ENCODE measurements at places on chromosomes 5 and 9.

- DNase-seq: peak; percentile 75
These were observed 32.1 kb downstream of the PTPA start for GRCh38 chr9:129143031-129143927.

DNA sequence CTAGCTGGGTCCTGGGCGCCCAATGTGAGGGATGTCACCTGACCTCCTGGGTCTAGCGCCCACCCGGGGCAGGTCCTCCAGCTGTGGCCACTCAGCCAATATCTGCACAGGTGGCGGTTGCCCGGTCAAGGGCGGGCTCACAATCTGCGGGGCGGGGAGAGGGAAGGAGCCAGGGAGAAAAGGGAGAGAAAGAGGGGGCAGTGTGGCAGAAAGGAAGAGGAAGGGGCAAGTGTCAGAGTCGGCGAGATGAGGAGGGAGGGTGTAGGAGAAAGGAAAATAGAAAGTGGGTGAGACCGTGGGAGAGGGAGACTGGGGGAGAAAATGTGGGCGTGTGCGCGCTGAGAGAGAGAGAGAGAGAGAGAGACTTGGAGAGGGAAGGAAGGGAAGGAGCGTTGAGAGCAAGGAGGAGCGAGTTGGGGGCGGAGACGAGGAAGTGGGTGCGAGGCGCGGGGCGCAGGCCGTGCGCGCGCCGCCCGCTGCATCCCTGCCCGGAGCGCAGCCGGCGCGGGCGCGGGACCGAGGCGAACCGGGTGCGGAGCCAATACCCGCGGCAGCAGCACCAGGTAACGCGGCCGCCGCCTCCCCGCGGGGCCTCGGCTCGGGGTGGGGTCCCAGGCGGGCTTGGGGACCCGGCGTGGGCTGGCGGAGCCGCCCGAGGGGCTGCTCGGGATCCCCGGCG, at the start of gene HRH2:
HRH2 (plus strand) TSS at position 479 of the 679 bp plus-strand sequence. CDS start 25,163 bp downstream, outside the sequence.
- peak; percentile 49 for DNase-seq

- no peak for DNase-seq
These were observed 409.2 kb upstream of the KLF4 start for GRCh38 chr9:107898761-107899160.

GRCh38 chr5:175285261-175285660, 158.7 kb downstream of the DRD1 start:
- no peak for DNase-seq

DNA sequence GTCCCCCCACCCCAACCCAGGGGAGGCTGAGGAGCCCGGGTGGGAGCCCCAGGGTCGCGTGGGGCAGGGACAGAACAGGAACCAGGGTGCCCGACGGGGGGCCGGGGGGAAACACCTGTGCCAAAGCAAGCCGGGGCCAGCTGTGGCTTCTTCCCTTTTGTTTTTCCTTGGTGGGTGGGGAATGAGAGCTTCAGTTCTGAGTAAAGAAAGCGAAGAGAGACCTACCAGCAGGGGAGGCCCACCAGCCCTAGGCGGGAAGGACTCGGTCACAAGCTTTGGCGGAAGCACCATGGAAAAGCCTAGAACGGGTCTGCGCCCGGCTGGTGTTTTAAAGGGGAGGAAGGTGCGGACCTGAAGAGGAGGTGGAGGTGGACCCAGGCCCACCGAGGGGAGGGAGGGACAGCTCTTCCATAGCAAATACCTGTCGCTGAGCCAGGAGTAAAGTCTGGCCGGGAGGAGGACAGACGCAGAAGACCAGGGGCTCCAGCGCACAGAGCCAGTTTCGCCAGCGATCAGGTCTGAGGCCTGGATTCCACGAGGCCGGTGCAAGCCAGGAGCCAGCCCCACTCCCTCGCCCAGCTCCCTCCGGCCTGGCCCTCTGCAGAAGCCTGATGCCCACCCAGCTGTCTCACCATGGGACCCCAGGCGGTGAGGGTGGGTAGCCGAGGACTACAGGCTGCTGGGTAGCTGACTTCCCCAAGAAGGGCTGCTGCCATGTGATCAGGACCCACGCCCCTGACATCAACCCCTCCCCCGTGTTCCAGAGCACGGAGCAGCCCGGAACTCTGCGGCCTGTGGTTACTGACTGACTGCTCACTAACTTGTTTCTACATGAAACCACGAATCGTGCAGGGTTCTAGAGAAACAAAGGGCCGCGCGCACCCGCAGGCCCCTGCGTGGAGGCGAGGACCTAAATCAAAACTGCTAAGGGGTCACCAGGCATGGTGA, 849 bp upstream of the MGAT1 start:
- DNase-seq: peak; percentile 87

- DNase-seq: no peak
These were observed 455.6 kb upstream of the CD180 start for GRCh38 chr5:67652201-67652600.

GRCh38 chr9:36912620-36913019, 121.4 kb downstream of the PAX5 start:
- DNase-seq: no peak

DNA sequence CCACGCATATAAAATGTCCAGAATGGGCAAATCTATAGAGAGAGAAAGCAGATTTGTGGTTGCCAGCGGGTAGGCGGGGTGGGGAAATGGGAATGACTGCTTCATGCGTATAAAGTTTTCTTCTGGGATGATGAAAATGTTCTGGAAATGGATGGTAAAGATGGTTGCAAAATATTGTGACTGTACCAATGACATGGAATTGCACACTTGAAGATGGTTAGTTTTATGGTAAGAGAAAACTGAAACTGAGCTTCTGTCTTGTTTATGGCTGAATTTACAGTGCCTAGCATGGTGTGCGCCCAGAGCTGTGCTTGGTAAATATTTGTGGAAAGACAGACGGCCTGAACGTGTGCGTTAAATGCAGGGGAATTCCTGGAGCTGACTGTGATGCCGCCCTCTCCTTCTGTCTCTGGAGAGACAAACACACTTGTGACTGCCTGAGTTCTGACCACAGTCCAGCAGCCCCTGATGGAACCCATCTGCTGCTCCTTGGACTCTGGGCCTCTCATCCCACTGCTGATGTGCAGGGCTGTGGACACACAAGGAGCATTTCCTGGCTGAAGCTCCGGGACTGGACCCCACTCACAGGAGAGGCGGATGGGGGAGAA, 8.6 kb upstream of the PTGES start:
- no peak for DNase-seq

DNA sequence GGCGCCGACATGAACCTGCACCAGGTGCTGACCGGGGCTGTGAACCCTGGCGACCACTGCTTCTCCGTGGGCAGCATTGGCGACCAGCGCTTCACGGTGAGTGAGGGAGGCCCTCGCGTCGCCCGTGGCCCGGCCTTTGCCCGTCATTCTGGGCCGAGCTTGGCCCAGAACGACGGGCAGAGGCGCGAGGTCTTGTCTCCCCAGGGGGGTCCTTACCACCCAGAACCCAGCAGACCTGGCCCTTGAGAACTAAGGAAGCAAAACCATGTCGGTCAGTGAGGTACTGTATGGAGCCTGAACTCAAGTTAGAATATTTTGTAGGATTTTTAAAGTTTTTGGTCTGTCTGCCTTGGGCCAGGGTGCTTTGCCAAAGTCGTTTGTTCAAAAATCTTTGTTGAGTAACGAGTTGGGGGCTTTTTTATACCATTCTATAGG, 691 bp downstream of the DMXL1 start:
- DNase-seq: no peak

DNA sequence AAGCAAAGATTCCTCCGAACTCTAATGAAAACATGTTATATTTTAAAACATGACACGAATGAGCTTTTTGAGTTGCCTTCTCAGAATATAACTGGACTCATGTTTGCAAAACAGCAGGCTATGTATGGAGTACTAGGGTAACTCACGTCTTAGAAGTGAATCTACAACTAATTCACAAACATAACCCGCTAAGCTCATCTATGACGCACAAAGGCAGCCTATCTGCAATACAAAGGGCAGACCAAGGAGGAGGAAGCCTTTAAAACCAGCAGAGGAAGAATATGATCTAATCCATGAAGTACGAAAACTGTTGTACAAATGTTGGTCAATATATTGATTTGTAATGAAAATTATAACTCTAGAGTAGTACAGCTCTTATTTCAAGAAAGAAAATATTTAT, 67.0 kb downstream of the CETN3 start:
- no peak for DNase-seq

DNA sequence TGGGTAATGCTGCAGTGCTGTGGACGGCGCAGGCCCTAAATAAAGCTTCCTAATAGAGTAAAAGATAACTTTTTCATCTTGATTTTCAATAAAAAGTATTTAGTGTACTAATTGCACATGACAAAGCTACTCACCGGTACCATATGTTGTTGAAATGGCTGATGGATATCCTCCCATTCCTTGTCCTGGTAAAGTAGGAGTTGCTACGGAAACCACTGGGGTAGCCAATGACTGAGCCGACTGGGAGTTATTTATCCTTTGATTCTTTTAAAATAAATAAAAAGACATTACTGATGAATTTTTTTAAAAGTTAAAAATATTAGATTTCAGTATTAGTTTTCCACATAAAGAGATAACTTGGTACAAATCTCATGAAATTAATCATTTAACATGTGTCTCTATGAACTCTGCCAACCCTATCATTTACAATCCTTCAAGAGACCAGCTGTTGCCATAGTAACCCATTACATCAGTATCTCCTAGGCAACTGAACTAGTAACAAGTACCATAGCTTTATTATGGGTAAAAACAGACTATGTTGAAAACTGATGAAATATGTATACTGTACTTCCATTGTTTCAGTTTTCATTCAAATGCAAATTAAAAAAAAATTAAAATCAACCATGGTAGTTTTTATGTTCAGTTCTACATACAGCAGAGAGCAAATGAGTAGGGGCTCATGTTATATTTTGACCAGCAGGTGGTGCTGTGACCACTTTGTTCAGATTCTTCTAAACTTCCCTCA, 153.7 kb downstream of the MEF2C start:
- peak; percentile 50 for DNase-seq

GRCh38 chr5:33631139-33631538, 190.4 kb downstream of the TARS1 start:
- DNase-seq: no peak

- DNase-seq: no peak
These were observed 9.6 kb upstream of the PHF24 start for GRCh38 chr9:34948451-34948850.

DNA sequence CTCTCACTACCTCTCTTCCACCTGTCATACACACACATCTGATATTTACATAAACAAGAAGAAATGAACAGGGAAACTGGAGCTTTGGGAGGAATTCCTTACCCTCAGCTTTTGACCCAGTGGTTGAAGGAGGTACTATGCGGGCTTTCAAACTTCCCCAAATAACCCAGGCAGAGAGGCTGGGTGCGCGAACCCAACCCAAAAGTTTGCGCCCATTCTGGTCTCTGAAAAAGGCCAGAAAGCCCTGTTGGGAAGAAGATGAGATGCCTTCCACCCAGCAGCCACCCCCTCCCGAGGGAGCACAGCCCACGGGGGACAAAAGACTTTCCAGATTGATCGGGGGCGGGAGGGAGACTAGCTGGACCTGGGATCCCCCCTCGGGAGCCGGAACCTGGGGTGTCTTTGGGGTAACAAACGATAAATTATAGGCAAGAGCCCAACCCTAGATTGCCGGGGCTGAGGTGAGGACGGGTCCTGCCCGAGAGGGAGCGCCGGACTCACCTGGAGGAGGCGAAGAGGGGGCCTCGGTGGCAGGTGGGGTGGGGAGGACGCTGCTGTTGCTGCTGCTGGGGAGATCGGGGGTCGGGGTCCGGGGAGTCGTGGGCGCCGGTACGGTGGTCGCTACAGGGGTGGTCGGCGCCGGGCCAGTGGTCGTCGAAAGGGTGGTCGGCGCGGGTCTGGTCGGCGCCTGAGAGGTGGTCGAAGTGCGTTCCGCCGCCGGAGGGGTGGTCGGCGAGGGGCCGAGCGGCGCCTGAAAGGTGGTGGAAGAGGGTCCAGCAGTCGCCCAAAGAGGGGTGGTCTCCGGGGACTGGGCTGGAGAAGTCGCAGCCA, 798 bp downstream of the MEGF9 start:
- DNase-seq: peak; percentile 22

DNA sequence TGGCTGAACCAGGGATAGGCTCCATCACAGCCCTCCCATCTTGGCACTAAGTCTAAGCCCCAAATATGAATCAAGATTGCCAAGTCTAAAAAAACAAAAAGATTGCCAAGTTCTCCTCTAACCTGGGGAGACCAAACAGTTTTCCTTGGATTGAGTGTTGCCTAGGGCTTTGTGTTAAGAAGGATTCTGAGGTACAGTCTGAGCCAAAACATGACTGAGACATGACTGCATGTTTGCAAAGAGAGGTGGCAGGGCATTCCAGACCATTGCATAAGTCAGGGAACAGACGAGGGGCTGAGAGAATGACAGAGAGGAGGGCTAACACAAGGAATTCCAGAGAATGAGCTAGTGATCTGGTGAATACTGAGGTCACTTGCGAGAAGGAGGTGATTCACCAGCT, 11.4 kb downstream of the LAMC3 start:
- DNase-seq: no peak

GRCh38 chr9:33139421-33140228, 27.5 kb downstream of the B4GALT1 start:
- no peak for DNase-seq

DNA sequence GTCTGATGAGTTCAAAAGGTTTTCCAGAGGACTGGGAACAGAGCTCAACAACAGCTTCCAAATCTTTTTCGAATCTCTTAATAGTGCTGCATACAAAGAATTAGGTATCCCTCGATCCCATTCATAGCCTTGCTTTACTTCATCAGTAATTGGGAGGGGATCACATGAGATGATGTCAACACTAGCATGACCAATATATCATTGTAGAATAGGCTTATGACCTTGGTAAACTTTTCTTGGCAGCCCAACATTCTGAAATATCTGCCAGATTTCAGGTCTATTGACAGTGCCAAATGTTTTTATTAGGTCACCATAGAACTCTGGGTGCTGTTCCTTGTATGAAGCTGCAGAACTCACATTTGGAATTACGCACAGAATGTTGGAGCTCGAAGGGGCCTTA, 228.9 kb downstream of the FGF10 start:
- no peak for DNase-seq

DNA sequence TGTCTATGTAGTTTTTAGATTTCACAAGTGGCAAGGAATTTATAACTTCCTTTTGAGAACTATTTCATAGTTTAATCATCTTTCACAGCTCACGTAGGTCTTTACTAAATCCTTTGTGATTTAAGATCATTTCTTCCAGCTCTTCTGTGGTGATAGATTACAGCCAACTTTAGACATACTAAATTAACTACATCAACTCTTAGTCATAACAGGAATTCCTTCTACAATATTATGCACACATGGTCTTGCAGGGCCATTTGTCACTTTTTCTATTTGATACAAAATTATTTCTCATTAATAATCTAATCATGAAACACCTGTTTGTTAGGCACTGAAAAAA, 208.4 kb downstream of the PDE4D start:
- no peak for DNase-seq

DNA sequence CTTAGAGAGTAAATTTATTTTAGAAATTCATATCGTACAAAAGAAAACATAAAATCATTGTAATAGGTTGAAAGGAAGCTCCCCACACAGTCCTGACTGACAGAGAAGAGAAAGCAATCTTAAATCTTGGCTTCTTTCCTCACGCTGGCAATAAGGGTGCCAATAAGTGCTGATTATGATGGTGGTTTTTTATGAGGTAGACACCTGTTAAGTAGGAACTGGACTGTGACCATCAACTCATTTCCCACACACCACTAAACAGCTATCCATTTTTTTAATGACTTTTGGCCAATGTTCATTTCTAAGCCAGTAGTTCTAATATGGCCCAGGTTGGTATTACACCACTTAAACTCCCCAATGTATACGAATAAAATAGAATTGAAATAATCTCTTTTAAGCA, 893.5 kb upstream of the NUDT12 start:
- DNase-seq: no peak
